ENCODE measurements at places on chromosomes 1 and 21.

- no peak for DNase-seq
Observed at GRCh38 chr21:22754746-22755145, 1756.5 kb downstream of the NCAM2 start.

DNA sequence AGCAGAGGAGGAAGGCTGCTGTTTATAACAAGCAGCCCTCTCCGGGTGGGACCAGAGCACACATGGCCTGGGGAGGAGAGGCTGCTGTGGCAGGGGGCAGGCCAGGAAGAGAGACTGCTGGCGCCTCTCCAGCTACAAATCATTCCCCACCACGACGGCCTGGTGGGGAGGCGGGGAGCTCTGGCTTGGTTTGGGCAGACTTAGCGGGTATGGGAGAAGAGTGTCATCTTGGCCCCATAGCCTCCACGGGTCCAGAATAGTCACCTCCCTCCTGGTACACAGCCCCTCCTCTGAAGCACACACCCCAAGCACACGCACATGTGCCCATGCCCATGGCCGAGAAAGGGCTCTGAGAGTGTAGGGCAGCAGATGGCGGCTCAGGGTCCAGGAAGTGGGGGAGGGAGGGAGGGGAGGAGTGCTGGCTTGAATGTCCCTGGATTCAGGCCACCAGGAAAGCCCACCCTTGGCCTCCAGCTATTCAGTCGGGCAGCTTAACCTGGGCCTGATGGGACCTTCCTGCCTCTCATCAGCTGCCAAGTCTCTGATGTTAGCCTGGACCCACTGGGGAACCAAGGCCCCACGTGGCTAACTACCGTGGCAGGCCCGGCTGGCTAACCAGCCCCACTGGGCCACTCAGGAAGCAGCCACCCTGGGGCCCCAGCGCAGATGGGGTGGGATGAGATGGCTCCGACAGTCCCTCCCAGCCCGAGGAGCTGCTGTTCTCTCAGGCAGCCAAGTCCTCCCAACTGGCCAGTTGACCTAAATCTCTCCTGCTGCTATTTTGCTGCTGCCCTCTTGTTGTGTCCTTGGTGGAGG lies 10.9 kb downstream of the LRP8 start:
- DNase-seq = no peak

DNA sequence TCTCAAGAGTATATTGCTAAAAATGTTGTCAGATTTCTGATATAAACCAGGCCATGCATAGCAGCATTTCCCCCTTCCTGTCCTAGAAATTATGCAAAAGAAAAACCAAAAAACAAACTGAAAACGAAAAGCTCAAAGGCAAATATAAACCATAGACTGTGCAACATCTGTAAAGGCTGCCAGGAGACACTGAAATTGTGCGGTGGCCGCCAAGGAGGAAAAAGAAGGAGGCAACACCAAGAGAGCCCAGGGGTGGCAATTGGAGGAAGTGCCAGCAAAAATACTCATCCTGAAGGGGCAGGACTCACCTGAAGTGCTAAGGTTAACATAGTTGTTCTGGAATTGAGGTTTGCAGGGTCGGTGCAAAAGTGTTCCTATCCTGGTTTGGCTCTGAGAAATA lies 92.0 kb downstream of the RWDD3 start:
- no peak for DNase-seq

GRCh38 chr1:44802306-44803061 lies 2.3 kb downstream of the PLK3 start:
- DNase-seq = no peak

DNA sequence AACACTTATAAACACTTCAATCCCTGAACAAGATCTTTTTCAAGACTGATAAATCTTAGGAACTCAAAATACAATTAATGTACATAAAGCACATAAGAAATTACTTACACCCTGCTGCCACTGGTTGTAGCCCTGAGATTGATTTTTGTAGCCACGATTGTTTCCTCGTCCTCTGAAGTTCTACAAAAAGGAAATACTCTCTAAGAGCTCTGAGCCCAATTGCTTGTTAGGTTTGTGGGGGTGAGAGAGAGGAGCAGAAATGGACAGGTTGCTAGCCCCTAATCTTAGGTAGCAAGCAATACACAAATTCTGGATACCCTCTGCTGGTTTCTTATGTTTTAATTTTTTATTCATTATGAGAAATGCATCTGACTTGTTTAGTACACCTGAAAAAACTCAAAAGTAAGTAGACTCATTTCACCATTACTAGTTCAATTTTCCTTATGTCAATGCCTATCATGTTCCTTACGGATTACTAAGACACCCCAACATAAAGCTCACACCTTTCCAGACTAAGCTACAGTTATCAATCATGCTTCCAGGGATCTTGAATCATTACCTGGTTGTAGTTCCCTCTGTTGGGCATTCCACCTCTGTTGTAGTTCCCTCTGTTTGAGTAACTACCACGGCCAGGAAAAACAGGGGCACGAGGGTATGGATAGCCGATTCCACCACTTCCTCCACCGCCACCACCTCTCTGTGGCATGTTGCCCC lies 9.3 kb downstream of the HNRNPU start:
- DNase-seq = no peak

GRCh38 chr21:41578716-41579115 lies 70.8 kb upstream of the TMPRSS2 start:
- DNase-seq = no peak

- DNase-seq = no peak
Observed at GRCh38 chr1:226222686-226223085, 778 bp upstream of the MIXL1 start.

DNA sequence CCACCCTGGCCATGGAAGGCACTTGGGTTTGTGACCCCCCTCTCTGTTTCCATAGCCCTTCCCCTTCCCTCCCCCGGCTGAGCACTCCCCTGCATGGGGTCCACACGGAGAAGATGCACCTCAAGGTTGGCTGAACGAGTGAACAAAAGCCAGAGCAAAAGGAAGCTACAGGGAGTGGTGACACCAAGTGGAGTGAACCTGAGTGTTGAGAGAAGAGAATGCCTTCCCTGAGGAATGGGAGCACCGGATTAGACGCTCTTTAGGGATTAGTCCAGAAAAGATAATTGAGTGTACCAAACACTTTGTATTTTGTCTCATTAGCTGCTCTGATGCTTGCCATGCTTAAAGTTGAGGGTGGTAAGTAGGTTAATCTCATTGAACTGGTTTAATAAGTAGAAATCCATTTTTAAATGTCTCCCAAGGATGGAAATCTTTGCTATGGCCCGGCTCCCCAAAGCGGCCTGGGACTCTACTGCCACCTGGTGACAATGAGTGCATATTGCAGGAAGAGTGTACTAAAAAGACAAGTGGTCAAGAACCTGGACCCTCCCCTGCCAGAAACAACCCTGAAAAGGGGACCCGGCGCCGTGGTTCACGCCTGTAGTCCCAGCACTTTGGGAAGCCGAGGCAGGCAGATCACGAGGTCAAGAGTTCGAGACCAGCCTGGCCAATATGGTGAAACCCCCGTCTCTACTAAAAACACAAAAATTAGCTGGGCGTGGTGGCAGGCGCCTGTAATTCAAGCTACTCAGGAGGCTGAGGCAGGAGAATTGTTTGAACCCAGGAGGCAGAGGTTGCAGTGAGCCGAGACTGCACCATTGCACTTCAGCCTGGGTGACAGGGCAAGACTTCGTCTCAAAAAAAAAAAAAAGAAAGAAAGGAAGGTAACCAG lies 150.6 kb upstream of the ZC3H12A start:
- DNase-seq = no peak

DNA sequence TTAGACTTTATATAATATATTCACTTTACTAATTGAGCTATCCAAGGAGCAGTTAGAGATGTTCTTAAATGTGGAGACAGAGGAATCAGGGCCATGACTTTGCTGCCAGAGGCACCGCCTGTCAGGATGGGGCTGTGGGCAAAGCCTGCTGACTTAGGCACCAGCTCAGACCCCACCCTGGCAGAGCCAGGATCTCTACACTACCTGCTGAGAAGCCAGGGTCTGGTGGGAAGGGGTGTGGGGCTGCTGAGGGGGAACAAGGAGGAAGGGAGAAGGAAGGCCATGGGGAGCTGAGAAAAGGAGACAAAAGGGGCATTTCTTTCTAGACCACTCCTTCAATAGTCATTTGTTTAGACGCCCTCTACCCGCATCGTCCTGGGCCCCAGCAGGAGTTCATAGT lies 104.8 kb downstream of the TMEM53 start:
- DNase-seq = no peak

GRCh38 chr1:201004732-201005131 lies 18.8 kb downstream of the KIF21B start:
- no peak for DNase-seq

GRCh38 chr21:34967509-34968289 lies 81.4 kb downstream of the RUNX1 start:
- DNase-seq = no peak

DNA sequence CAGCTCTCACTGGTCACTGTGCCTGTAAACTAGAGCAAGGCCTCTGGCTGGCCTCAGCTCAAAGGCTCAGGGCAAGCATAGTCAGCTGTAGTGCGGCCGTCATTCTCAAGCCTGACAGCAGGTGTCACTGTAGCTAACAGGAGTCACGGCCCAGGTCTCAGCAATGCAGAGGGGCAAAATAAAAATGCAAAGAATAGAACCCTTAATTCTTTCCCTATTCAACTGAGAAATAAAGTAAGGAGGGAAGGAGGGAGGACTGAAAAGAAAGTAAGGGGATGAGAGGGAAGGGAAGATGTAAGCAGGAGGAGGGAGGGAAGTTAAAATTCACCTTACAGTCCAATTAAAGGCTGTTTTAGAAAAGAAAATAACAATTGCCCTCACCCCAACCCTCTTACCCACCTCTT lies 106.1 kb downstream of the KIAA0319L start:
- peak; percentile 61 for DNase-seq

GRCh38 chr21:35697321-35697808 lies 363.0 kb downstream of the SETD4 start:
- no peak for DNase-seq

- no peak for DNase-seq
Observed at GRCh38 chr1:8625491-8625890, 191.9 kb downstream of the RERE start.

GRCh38 chr1:240682859-240683242 lies 70.9 kb upstream of the GREM2 start:
- no peak for DNase-seq

DNA sequence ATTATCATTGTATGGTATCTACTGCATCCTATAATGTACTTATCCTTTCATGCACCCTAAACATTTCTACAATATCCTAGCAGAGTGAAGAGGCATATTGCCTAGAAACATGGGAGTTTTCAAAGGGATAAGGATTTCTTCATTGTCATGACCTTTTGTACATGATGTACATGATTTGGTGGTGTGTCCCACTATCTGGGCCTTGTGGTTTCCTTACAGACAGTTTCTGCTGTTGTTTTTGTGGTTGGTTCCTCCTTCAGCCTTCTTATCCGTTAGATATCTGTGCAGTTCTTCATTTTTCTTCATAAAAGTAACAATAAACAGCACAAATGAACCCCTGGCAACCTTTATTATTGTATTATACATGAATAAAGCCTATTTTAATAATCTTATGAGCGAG lies 70.4 kb upstream of the BACH1 start:
- no peak for DNase-seq

GRCh38 chr1:213968146-213968825 lies 19.5 kb upstream of the PROX1 start:
- no peak for DNase-seq

GRCh38 chr1:94595658-94596057 lies 54.1 kb upstream of the F3 start:
- DNase-seq = no peak

GRCh38 chr1:178399177-178399728 lies 97.5 kb downstream of the CLEC20A start:
- DNase-seq = no peak

DNA sequence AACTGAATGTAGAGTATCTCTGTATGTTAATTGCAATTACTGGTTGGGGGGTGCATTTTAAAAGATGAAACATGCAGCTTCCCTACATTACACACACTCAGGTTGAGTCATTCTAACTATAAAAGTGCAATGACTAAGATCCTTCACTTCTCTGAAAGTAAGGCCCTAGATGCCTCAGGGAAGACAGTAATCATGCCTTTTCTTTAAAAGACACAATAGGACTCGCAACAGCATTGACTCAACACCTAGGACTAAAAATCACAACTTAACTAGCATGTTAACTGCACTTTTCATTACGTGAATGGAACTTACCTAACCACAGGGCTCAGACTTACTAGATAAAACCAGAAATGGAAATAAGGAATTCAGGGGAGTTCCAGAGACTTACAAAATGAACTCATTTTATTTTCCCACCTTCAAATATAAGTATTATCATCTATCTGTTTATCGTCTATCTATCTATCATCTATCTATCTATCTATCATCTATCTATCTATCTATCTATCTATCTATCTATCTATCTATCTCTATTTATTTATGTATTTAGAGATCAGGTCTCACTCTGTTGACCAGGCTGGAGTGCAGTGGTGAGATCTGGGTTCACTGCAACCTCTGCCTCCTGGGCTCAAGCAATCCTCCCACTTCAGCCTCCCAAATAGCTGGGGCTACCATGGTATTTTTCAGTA lies 47.8 kb downstream of the CHML start:
- DNase-seq = no peak

DNA sequence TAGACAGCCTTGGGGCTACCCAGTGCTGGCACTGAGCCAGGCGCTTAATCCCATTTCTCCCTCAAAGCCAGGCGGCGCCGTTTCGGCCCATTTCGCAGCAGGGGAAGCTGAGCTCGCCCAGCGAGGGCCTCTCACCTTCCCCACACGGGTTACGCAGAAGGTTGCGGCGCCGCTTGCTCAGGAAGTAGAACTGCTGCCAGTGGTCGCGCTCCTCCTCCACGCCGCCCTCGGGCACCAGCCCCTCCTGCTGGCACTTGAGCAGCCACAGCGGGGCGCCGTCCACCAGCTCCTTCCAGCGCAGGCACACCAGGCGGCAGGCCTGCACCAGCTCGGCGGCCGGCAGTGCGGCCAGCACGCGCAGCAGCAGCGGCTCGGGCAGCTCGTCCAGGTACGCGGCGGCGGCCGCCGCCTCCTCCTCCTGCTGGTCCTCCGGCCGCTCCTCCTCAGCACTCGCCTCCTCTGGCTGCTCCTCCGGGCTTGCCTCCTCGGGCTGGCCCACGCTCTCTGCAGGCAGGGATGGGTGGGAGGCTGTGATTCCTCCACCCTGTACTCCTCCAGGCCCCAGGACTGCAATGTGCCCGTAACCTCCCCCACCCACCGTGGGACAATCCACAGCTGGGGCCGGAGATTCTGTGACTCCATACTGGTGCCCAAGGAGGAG lies 3.8 kb downstream of the FBXO2 start:
- peak; percentile 82 for DNase-seq

GRCh38 chr1:48876330-48876785 lies 99.7 kb upstream of the BEND5 start:
- DNase-seq = no peak

- DNase-seq = no peak
Observed at GRCh38 chr1:20052386-20052785, 17.6 kb upstream of the PLA2G5 start.

Data from frontal cortex (tissue), 4 donors.